Psoas muscle (tissue), 8 donors: ENCODE measurements at places on chromosomes 2 and 18. TPM values are rescaled to one million over a fixed set of nuclear protein-coding genes. Genes with fewer than 3 reads are reported as not detected.
A peak's percentile ranks its signal among the peaks of the same experiment; 100 is the strongest.

- no peak for DNase-seq
Observed at GRCh38 chr2:16168506-16169264, 228.3 kb downstream of the MYCN start.

DNA sequence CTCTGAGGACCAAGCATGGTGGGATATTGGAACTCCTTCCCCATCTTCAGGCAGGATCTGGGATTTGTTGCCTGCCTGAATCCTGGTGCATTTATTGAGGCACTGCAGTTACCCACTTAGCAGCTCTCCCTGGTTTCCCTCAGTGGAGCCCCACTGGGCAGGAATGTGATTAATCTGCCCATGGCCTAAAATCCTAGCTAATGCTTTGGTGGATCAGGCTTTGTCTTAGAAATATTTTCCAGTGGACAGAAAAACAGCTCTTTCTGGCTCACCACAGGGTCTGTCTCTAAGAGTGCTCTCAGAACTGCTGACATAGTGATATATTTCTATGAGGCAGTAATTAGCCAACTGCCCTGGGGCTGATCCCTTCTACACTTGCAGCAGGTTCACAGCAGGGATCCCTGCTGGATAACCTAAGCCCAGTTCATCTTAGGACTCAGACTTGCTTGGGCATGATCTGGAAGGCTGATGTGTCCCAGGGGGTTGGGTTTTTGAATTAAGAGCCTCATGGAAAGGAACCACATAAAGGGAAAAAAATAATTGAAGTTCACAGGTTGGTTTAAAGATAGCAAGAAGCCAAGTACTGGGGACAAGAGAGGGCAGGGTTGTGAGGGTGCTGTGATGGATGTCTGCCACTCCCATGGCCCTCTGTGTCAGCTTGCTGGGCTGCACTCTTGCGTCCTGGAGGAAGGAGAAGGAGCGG, 44.3 kb upstream of the ZDBF2 start:
- DNase-seq, result no peak

The CNDP1 gene
- 0.04 TPM for polyA plus RNA-seq

The EMILIN1 gene
- polyA plus RNA-seq, result 7.3 TPM

The WDSUB1 gene
- 4.6 TPM for polyA plus RNA-seq

DNA sequence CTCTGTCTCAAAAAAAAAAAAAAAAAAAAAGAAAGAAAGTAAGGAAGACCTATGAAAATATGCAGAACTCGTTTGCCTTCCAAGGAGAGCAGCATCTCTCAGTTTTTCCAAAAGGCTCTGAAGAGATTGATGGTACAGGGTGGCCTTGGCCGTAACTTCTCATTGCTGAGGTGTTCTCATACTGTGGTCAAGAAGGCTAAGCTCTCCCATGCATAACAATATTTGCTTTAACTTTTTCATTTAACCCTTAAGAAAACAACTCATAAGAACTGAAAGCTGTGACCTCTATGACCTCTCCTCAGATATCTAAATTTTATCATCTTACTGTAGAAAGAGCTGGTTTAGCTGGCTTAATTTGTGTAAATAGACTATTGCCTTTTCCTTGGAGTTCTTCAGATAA, 37.1 kb upstream of the GATA6 start:
- DNase-seq, result no peak

DNA sequence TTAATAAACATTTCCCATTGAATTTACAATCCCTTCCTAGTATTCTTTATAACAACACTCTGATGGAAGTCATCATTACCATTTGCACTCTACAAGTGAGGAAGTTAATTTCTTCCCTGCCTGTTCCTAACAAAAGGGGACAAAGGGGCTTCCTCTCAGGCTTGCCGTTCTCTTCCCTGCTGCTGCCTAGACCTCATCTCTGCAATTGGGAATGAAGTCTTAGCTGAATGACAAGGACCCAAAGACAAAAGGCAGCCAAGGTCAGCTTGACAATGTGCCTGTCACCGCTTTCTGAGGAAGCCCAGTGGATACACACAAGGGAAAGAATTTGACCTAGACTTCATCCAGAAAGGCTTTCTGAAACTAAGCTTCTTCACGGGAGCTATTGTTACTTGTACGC, 416.4 kb downstream of the CMPK2 start:
- no peak for DNase-seq

The PROKR1 gene
- 0.01 TPM for polyA plus RNA-seq

DNA sequence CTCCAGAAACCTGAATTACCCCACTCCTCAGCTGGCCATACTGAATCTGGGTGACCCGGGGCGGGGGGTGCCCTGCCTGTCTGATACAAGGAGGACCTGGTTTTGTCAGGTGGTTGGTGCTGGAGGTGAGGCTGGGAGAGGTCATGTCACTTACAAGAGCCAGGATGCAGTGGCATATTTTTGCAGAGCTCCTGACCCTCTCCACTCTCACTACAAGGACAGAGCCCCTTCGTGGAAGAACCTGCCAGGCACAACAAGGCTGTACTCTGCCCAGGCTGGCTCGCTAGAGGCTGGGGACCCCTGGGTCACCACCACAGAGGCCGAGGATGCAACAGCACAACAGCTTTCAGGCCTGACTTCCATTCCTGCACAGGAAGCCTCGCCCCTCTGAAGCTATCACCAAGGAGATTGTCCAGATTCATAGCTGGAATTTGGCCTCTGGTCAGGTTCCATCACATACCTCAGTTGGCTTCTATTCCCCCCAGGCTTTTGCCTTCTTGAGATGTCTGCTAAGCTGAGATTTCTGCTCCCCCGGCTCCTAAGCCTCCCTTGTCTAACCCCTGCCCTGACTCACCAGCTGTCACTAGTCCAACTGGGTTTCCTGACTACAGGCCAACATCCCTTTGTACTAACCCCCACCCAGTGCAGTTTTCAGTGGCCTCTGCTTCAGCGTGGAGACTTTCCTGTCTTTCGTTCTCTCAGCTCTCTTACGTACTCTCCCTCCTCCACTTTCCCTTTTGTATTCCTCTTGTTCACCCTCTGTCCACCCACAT, 132.5 kb upstream of the EPAS1 start:
- peak; percentile 77 for DNase-seq

The HOXD10 gene
- not detected for polyA plus RNA-seq

- DNase-seq, result no peak
Observed at GRCh38 chr2:239401881-239402233, 1.0 kb upstream of the HDAC4 start.

- no peak for DNase-seq
Observed at GRCh38 chr18:69401226-69401971, 711 bp downstream of the DOK6 start.

The IL36B gene
- polyA plus RNA-seq, result not detected

DNA sequence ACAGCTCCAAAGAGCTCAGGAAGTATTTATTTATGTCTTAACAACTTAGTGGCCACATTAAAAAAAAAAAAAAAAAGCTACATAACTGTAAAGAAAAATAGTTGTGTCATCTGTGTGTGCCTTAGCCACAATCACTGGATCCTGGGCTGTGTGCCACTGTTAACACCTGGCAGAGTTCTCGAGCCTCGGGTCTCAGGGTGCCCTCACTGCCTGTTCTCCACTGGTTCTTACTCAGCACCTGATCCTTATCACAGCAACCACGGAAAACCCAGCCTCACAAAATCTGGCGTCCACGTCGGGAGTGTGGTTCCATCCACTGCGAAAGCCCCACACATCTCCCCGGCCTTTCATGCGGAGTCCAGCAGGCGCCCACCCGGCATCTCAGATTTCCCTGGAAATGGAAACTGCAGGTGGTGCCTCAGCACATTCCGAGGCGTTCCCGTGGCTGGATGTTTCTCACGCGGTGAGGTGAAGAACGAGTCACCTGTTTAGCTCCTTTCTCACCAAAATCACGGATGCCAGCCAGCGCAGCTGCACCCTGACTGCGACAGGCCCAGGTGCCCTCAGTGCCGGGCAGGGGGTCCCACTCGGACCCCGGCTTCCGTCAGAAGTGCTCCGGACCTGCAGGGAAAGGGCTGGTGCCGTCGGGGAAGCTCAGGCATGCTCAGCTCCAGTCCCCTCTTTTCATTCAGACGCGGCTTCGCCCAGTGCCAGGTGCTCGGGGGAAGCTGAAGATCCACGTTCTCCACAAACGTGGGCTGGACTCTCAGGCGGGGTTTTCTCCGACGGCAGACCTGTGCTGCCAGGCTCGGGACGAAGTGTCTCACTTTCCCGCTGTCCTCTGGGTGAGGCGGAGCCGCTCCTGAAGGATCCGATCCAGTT, 198.7 kb upstream of the SALL3 start:
- DNase-seq, result no peak

- no peak for DNase-seq
Observed at GRCh38 chr18:77249569-77250500, at the start of gene GALR1. TSS of gene GALR1 (plus strand) at chr18:77249848. CDS start at chr18:77250549, 701 bp downstream.
